ENCODE measurements at places on chromosomes 6 and 20. TPM values are rescaled to one million over a fixed set of nuclear protein-coding genes. Genes with fewer than 3 reads are reported as not detected.

- DNase-seq, result peak; percentile 77
- H3K27me3 ChIP-seq, result no peaks in the 10 kb centered on the region
- H3K27ac ChIP-seq, result peak overlapping the region; percentile 95
- H3K36me3 ChIP-seq, result no peaks in the 10 kb centered on the region
Observed at GRCh38 chr6:129490521-129491255, 219.3 kb downstream of the ARHGAP18 start.

The FILIP1 gene
- total RNA-seq, result 6.0 TPM

- H3K36me3 ChIP-seq, result no peaks in the 10 kb centered on the region
- H3K27me3 ChIP-seq, result peaks cover 5% of the 10 kb centered on the region
- no peak overlapping the region for H3K27ac ChIP-seq
- no peak overlapping the region for H3K4me3 ChIP-seq
Observed at GRCh38 chr6:31450751-31451150, 47.2 kb upstream of the MICB start.

The TXLNB gene
- 0.56 TPM for total RNA-seq

The PPIL6 gene
- total RNA-seq, result 2.6 TPM

- H3K27ac ChIP-seq, result no peak overlapping the region
- no peaks in the 10 kb centered on the region for H3K27me3 ChIP-seq
- H3K4me1 ChIP-seq, result no peaks in the 10 kb centered on the region
- H3K4me3 ChIP-seq, result no peak overlapping the region
- DNase-seq, result no peak
Observed at GRCh38 chr6:55009131-55009530, 162.6 kb downstream of the FAM83B start.

The PPP1R3G gene
- 0.48 TPM for total RNA-seq

The AVP gene
- not detected for total RNA-seq

GRCh38 chr6:17580518-17581048 lies 19.5 kb upstream of the FAM8A1 start:
- no peaks in the 10 kb centered on the region for H3K36me3 ChIP-seq
- no peak for DNase-seq
- no peaks in the 10 kb centered on the region for H3K27me3 ChIP-seq
- no peak overlapping the region for H3K4me3 ChIP-seq
- H3K4me1 ChIP-seq, result no peaks in the 10 kb centered on the region

DNA sequence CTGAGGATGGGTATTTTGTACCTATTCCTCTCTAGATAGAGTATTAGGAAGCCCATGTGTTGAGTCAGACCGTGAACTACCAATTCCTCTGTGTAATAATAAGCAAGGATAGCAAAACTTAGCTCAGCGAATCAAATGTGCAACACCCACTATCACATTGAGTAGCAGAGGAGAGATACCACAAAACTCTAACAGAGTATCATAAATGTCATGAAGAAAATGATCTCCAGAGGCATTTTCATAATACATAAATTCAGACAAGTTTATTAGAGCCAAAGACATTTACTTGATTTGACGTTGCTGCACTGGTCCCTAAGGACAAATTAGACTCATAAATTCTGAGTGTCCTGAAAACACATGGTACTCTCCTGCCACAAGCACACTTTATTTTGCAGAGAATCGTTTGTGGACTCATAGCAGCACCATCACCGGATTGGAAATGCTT lies 245.2 kb downstream of the HAO1 start:
- peaks cover 4% of the 10 kb centered on the region for H3K4me1 ChIP-seq
- no peak overlapping the region for H3K27ac ChIP-seq
- no peaks in the 10 kb centered on the region for H3K27me3 ChIP-seq
- no peak overlapping the region for H3K4me3 ChIP-seq
- no peak for DNase-seq
- H3K36me3 ChIP-seq, result no peaks in the 10 kb centered on the region

- H3K4me1 ChIP-seq, result no peaks in the 10 kb centered on the region
- no peak overlapping the region for H3K4me3 ChIP-seq
- no peak overlapping the region for H3K27ac ChIP-seq
- H3K36me3 ChIP-seq, result no peaks in the 10 kb centered on the region
Observed at GRCh38 chr20:17884307-17885003, 84.1 kb downstream of the SNX5 start.

- DNase-seq, result peak; percentile 78
- peak overlapping the region; percentile 57 for H3K4me3 ChIP-seq
- no peaks in the 10 kb centered on the region for H3K27me3 ChIP-seq
- peak overlapping the region; percentile 91 for H3K27ac ChIP-seq
- H3K4me1 ChIP-seq, result peaks cover 24% of the 10 kb centered on the region
Observed at GRCh38 chr6:41939848-41940758, 1.5 kb downstream of the CCND3 start.

DNA sequence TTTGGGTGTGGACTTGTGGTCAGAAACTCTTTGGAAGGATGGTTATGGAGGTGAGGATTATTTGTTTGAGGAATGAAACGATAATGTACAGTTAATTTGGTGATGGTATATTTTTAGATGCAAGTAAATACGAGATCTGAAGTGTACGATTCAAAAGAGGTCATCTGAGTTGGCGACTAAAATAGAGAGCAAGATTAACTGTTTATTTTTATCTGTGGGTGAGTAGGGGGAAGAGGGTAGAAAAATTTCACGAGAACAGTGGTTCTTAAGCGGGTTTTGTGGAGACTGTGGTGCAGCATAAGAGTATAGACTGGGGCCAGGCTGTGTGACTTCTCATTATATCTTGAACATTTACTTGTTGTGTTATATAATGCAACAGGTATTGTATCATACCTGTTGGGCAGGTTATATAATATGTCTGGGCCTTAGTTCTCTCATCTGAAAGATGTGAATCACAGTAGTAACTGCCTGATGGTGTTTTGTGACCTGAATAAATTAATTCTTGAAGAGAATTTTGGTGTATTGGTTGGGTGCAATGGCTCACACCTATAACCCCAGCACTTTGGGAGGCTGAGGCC lies 171.2 kb downstream of the JARID2 start:
- H3K27me3 ChIP-seq, result no peaks in the 10 kb centered on the region
- no peaks in the 10 kb centered on the region for H3K36me3 ChIP-seq
- no peak for DNase-seq
- no peak overlapping the region for H3K27ac ChIP-seq

DNA sequence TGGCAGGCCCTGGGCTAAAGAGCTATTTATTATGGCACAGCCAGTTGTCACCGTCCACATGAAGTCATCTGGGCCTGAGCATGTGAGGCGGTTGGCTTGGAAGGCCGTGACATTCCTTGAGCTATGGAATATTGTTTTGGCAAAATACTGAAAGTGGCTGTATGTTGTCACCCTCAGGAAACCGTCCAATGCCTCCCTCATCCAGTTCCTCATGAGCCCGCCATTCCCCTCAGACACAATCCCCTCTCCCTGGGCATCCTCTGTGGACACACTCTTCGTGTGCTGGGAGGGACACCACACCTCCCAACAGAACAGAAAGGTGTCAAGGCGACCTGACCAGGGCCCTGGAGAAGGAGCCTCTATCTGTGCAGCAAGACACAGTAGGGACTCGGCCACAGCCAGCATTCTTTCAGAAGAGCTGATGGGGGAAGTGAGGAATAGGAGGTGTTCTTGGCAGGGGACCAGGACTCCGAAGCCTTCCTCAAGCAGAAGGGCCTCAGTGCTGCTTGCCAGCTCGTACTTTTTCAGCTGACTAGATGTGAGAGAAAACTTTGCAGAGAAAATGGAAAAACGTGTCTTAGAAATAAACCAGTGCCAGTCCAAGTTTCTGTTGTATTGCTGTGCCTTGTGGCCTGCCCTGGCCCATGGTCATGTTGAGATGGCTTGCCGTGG lies 120.5 kb downstream of the SOD2 start:
- no peaks in the 10 kb centered on the region for H3K4me1 ChIP-seq
- no peak for DNase-seq
- H3K4me3 ChIP-seq, result no peak overlapping the region
- H3K36me3 ChIP-seq, result no peaks in the 10 kb centered on the region
- H3K27me3 ChIP-seq, result no peaks in the 10 kb centered on the region
- H3K27ac ChIP-seq, result no peak overlapping the region
